ENCODE measurements at places on chromosomes 16 and 17. TPM values are rescaled to one million over a fixed set of nuclear protein-coding genes. Genes with fewer than 3 reads are reported as not detected.

RAC3 gene
- total RNA-seq = 3.4 TPM

PRAC2 gene
- total RNA-seq = not detected

HSD11B2 gene
- total RNA-seq = 2.2 TPM

AP1G1 gene
- total RNA-seq = 90.0 TPM

C17orf113 gene
- total RNA-seq = 0.72 TPM

KRT20 gene
- total RNA-seq = not detected

CDH8 gene
- 0.78 TPM for total RNA-seq

RCVRN gene
- total RNA-seq = 0.17 TPM

FA2H gene
- 2.1 TPM for total RNA-seq

PARD6A gene
- total RNA-seq = 4.7 TPM

OR2C1 gene
- not detected for total RNA-seq

C1QTNF8 gene
- total RNA-seq = not detected

SP6 gene
- total RNA-seq = 8.5 TPM

MYH1 gene
- 0.81 TPM for total RNA-seq

ITGAL gene
- total RNA-seq = 62.8 TPM

EFNB3 gene
- total RNA-seq = 0.32 TPM

PTX4 gene
- not detected for total RNA-seq

IRF8 gene
- total RNA-seq = 43.1 TPM

SLX4 gene
- total RNA-seq = 5.1 TPM

NRN1L gene
- 0.69 TPM for total RNA-seq

COL1A1 gene
- total RNA-seq = 154 TPM

ADGRG3 gene
- total RNA-seq = 5.8 TPM

C16orf89 gene
- 201 TPM for total RNA-seq

TBC1D28 gene
- total RNA-seq = not detected

RIPOR1 gene
- 133 TPM for total RNA-seq

LAT gene
- total RNA-seq = 13.4 TPM

TBC1D3H gene
- total RNA-seq = not detected

GHDC gene
- total RNA-seq = 30.9 TPM

SMIM5 gene
- 0.84 TPM for total RNA-seq

CLDN6 gene
- total RNA-seq = not detected

CPNE7 gene
- 4.8 TPM for total RNA-seq

ATXN1L gene
- total RNA-seq = 32.2 TPM

KRT33B gene
- not detected for total RNA-seq

TLCD3B gene
- total RNA-seq = not detected

KRT32 gene
- not detected for total RNA-seq

CFAP97D1 gene
- not detected for total RNA-seq

HOXB7 gene
- total RNA-seq = 1.2 TPM

CD79B gene
- 4.7 TPM for total RNA-seq

WNK4 gene
- 0.38 TPM for total RNA-seq

ABCC3 gene
- 65.4 TPM for total RNA-seq

PDF gene
- 8.8 TPM for total RNA-seq

MPO gene
- total RNA-seq = 0.35 TPM

DNASE1L2 gene
- total RNA-seq = 0.78 TPM

MYL4 gene
- total RNA-seq = 2.2 TPM

C1QL1 gene
- total RNA-seq = 0.52 TPM

NAGS gene
- 7.1 TPM for total RNA-seq

PMP22 gene
- 157 TPM for total RNA-seq

TEX19 gene
- not detected for total RNA-seq

PHB1 gene
- total RNA-seq = 127 TPM

TGFB1I1 gene
- 49.9 TPM for total RNA-seq

TLCD1 gene
- 16.2 TPM for total RNA-seq

KRTAP4-5 gene
- total RNA-seq = not detected

METRNL gene
- total RNA-seq = 79.9 TPM

PDILT gene
- total RNA-seq = not detected

TERB1 gene
- total RNA-seq = 0.26 TPM
